ENCODE measurements at places on chromosomes 3 and 15.

DNA sequence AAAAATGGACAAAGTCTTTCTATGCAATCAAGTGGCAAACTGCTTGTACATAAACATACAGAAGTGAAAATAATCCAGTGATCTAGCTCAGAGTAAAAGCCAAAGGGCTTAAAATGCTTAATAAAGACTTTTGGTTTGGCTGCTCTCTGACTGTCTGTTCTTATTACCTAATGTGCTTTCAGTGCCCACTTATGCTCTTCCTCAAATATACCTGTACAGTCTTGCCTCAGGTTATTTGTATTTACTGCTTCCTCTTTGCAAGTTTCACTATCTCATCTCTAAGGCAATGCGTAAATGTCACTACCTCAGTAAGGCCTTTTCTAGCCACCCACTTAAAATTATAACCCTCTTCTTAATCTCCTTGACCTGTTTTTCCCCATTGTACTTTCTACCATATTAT is 171.8 kb downstream of the EPHA6 start:
- no peak for DNase-seq

GRCh38 chr3:186316666-186317260 is 45.3 kb downstream of the DGKG start:
- no peak for DNase-seq

DNA sequence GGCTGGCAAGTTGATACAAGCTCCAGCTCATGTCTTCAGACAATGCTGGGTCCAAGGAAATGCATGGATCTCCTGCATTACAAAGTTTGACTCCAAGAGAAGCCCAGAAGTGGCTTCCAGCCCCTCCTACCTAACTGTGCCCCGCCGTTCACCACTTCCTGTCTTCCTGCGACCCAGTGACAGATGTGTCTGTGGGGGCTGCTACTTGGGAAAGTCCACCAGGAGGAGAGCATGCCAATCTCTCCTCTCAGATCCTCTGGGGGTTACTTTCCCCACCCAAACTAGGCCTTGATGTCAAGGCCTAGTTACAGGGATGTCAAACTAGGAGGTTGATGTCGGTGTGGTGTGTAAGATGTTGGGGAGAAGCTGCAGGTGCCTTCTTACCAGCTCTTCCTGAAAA is 133.6 kb upstream of the RASGRP1 start:
- no peak for DNase-seq

DNA sequence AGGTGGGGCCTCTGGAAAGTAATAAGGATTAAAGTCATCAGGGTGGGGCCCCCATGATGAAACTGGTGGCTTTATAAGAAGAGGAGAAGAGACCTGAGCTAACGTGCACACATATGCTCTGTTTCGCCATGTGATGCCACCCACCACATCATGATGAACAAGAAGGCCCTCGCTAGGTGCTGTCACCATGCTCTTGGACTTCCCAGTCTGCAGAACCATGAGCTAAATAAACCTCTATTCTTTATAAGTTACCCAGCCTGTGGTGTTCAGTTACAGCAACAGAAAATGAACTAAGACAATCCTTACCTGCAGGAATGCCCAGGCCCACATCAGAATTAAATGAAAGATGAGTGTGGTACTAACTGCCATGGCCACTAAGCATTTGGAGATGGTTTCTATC is 79.8 kb downstream of the ADCY5 start:
- DNase-seq, result no peak

DNA sequence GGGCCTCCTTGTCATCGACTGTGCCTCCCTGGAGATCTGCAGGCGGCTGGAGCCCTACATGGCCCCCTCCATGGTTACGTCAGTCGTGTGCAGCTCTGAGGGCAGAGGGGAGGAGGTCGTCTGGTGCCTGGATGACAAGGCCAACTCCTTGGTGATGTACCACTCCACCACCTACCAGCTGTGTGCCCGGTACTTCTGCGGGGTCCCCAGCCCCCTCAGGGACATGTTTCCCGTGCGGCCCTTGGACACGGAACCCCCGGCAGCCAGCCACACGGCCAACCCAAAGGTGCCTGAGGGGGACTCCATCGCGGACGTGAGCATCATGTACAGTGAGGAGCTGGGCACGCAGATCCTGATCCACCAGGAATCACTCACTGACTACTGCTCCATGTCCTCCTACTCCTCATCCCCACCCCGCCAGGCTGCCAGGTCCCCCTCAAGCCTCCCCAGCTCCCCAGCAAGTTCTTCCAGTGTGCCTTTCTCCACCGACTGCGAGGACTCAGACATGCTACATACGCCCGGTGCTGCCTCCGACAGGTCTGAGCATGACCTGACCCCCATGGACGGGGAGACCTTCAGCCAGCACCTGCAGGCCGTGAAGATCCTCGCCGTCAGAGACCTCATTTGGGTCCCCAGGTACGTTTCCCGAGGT is 146.5 kb downstream of the LRRK1 start:
- no peak for DNase-seq

DNA sequence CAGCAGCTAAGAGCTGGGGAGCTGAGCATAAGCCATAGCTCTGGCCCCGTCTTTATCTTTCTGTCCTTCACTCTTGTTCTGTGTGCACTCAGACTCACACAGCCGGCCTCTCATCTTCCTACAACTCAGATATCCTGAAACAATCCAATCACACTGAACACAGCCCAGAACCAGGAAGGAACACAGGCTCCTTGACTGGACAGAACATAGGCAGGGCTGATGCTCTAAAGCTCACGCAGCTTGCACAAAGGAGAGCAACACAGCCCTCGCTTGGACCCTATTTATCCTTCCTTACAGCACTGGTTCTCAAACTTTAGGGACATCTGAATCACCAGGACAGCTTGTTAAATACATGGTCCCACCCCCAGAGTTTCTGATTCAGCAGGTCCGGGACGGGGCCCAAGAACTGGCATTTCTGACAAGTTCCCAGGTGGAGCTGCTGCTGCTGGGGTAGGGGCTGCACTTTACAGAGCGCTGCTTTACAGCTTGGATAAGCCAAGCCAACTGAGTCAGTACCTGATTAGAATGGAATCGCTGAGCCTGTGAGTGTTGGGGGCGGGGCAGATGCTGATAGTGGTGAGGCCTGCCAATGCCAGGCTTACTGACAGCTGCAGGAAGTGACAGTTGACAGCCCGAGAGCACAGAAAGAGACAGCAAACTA is 65.1 kb downstream of the MRPL46 start:
- no peak for DNase-seq

DNA sequence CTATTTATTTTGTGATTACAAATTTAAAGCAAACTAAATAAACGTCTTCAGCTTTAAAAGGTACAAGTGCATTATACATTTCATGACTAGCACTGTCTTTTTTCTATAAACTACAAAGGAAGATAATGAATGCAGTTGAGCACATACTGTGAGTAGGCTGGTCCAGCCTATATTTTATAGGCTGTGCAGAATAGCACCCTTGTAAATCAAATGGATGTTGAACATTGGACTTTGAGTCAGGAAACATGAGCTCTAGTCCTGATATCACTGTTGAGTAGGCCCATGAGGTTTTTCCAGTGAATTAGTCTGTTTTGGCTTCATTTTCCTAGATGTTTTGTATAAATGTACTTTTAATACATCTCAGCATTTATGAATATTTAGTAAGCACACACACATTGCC is 447.3 kb upstream of the KCNMB2 start:
- no peak for DNase-seq

GRCh38 chr3:46406443-46406787 is 451 bp downstream of the CCR5AS start:
- no peak for DNase-seq

DNA sequence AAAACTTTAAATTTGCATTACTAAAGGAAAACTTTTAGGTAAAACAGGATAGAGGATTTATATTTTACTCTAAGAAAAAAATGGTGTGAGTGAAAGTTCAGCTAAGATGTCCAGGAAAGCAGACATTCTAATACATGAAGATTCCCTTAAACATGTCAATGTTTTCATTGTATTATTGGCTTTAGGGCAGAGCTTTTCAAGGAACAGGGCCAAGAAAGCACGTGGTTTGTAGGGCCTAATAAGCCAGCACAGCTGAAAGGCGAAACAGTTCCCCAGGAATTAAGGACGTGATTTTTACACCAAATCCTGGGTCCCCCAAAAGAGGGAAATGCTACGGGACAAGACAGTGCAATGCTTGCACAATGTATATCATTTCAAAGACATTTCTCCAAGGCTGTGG is 48.6 kb upstream of the MKRN3 start:
- no peak for DNase-seq

DNA sequence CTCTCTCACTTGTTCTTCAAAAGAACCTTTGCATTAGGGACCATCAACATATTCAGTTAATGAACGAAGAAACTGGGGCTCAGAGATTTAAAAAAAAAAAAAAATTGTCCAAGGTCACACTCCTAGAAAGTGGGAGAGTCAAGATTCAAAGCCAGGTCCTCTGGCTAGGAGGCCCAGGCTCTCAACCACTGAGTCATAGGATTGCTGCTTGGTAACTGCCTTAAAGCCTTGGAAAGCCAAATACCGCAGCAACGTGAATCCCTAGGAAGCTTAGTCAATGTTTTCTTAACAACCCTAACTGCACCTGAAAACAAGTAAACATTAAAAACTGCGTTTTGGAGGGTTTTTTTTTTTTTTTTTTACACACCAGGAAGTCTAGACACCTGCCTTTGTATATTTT is 156.8 kb downstream of the WNT5A start:
- no peak for DNase-seq

GRCh38 chr15:36356978-36357601 is 222.3 kb upstream of the CDIN1 start:
- DNase-seq, result no peak

- DNase-seq, result no peak
Observed at GRCh38 chr3:10416730-10417300, 88.6 kb downstream of the ATP2B2 start.

GRCh38 chr3:182045736-182046135 is 334.0 kb downstream of the SOX2 start:
- no peak for DNase-seq

DNA sequence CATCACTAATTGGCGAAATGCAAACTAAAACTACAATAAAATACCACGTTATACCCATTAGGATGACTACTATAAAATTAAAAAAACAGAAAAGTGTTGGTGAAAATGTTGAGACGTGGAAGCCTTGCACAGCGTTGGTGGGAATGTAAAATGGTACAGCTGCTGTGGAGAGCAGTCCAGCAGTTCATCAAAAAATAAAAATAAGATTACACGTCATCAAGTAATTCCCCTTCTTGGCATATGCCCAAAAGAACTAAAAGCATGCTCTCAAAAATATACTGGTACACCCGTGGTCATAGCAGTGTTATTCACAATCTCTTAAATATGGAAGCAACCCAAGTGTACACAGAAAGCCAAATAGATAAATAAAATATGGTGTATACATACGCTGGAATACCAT is 71.8 kb upstream of the NDN start:
- DNase-seq, result no peak

DNA sequence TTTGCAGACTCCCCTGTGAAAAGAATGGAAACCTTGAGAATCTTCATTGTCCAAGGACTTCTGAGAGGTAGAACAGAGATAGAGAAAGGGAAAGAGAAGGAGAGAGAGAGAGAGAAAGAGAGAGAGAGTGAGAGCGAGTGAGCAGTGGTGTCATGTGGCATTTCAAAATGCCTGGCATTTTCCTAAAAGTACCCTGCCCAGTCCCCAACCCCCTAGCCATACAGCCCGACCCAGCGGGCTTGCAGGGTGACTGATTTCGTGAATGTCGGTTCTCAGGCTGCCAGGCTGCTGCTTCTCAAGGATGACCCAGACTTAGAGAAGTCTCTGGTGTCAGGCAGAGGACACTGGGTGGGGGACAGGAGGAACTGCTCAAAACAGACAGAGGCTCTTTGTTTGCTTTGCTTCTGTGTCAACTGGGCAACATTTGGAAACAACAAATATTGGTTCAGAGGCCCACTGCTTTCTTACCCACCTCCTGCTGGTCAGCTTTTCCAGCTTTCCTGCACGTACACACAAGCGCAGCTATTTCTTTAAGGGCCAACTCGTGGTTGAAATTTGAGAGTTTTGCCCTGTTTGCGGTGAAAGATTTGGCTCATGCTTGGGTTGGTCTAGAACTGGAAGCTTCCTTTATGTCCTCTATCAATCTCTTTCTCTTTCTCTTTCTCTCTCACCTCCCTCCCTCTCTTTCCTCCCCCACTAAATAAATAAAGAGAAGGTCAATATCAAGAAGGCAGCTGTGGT is 3.7 kb upstream of the TF start:
- no peak for DNase-seq

DNA sequence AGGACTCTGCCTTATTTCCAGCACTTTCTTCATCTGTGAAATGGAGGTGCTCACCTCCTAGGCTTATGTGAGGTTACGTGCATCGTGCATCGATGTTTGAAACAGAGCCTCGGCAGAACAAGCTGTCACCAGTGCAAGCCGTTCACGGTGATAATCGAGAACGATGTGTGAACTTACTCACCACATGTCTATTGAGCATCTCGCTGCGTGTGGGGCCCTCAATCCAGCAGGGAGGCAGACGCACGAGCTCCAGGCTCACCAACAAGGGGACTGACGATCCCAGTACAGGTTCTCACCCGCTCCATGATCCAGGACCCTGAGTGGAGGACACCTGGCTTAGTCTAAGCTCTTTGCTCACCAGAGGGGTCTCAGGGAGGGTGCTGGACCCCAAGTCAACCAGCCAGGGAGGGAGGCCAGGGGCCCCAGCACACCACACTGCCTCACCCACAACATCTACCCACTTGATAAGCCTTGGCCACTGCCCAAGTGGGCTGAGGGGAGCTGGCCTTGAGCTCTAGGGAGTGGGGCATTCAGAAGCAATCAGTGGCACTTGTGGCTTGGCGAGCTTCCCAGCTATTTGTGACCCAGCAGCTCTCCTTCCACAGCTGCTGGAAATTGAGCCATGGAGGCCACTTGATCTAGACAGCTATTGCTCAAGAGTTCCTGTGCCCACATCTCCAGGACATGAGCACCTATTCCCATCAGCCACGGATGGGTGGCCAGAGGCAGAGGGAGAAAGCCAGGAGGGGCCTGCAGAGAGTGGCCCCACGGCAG is 34.4 kb upstream of the SLC6A1 start:
- no peak for DNase-seq

- no peak for DNase-seq
Observed at GRCh38 chr15:69929905-69930630, 167.6 kb downstream of the TLE3 start.

- DNase-seq, result no peak
Observed at GRCh38 chr3:23776352-23776891, 29.3 kb upstream of the UBE2E1 start.

GRCh38 chr3:185341616-185342458 is 21.1 kb upstream of the MAP3K13 start:
- DNase-seq, result no peak

- DNase-seq, result no peak
Observed at GRCh38 chr3:37611771-37612170, 249.9 kb upstream of the CTDSPL start.

GRCh38 chr15:72491768-72492167 is 17.6 kb downstream of the ARIH1 start:
- DNase-seq, result no peak

DNA sequence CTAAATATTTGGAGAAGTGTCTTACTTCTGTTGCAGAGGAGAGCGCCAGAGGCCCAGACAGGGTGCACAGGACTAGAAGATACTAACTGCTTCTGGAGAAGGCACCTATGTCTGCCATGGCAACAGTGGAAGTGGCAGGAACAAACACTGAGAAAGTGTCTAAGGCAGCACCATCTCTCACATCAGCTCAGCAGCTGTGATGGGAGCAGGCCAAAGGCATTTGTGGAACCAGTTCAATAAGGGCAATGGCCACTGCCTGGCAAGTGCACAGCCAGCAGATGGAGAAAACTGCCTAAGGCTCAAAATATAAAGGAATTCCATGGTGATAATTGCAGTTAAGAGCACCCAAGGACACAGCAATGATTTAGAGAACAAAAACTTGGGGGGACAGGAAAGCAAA is 563.0 kb upstream of the CCDC54 start:
- no peak for DNase-seq

GRCh38 chr3:60046210-60046609 is 996.4 kb upstream of the CFAP20DC start:
- DNase-seq, result no peak
